ENCODE measurements at places on chromosomes 6 and 20.

DNA sequence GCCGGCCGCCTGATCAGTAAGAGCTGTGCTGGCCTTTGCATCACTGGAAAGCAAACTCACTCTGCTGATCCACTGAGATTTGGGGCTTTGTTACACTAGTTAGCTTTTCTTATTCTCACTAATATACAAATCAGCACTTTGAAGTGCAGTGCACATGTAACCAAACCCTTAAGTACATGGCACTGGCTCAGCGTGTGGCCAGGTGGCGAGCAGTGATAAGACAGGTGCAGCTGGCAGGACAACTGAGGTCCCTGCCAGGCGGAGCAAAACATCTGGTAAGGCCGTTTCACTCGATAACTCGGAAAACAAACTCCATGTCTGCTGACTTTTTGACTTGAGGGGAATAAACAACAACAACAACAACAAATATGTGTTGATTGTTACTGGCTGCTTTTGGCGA lies 11.0 kb downstream of the GFRA4 start:
- no peak for DNase-seq
- H3K27me3 ChIP-seq: no peaks in the 10 kb centered on the region
- H3K36me3 ChIP-seq: no peaks in the 10 kb centered on the region
- H3K27ac ChIP-seq: no peak overlapping the region

- no peak overlapping the region for H3K27ac ChIP-seq
- H3K27me3 ChIP-seq: no peaks in the 10 kb centered on the region
- no peaks in the 10 kb centered on the region for H3K36me3 ChIP-seq
- no peak overlapping the region for H3K4me3 ChIP-seq
- peak; percentile 71 for DNase-seq
- no peaks in the 10 kb centered on the region for H3K4me1 ChIP-seq
Observed at GRCh38 chr6:51959744-51960383, 127.5 kb downstream of the PKHD1 start.

DNA sequence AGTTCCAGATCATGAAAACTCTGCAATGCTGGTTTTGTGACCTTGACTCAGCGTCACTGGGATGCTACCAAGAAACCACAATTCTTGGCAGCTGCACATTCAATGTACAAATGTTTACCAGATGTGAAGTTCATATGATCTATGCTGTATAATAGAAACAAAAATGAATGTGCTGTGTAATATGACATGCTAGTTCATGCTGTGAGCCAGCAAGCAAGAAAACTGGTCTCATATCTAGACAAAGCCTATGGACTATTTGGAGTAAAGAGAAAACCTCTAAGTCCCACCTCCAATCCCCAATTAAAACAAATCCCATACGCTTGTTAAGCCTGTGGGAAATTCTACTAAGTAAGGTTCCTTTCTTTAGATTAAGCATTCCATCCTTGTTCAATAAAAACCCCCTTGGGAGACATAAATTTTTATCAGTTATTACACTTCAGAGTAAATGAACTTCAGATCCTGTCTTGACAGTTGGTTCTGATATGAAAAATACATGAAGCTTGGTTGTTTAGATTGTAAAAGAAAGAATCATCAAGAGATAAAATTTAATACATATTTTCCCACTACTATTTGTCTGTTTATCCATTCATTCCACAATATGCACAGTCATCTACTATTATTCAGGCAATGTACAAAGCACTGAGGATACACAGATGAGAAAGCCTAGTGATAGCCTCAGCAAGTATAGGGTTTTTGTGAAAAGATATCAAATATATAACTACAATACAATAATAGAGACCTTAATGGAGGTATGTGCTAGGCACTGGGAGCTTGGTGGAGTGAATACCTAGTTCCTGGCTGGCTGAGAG lies 20.1 kb downstream of the COL21A1 start:
- no peak overlapping the region for H3K4me3 ChIP-seq
- peak; percentile 90 for DNase-seq
- no peaks in the 10 kb centered on the region for H3K36me3 ChIP-seq
- H3K27ac ChIP-seq: no peak overlapping the region
- peaks cover 39% of the 10 kb centered on the region for H3K4me1 ChIP-seq

DNA sequence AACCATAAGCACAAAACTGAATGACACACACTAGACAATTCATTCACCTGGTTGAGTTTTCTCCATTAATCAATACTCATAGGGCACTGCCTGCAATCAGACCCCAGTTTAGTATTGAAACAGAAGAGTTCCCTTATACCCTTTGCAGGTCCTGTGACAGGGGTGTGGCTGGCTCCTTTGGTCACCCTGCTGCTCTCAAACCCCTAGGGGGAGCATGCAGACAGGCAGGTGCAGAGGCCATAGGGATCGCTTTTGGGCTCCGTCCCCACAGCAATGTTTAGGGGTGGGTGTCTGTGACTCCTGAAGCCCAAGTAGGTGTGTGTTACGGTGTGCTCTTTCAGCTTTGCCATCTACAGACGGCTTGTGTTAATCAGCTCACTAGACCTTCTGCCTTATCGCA lies 210.4 kb downstream of the CENPW start:
- H3K4me3 ChIP-seq: no peak overlapping the region
- no peaks in the 10 kb centered on the region for H3K27me3 ChIP-seq
- H3K4me1 ChIP-seq: 0 out of 2 replicates have a peak, but pooled peaks cover 5% of the 10 kb centered on the region
- no peak for DNase-seq

DNA sequence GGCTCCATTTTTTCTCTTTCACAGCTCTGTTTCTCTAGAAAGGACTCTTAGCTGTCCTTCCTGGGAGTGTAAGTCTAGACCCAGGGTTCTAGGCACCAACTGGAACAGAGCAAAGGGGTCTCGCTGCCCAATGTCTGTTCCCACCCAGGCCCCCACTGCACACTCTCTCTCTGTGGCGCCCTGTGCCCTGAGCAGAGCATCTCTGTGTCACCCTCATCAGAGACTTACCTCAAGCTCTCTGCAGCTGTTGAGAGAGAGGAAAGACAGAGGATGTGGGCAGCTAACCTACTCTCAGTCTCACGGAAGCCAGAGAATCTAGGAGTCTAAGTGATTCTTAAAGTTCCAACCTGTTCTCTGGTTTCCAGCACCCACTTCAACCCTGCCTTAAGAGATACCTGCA lies 9.5 kb downstream of the NCR2 start:
- H3K4me3 ChIP-seq: no peak overlapping the region
- DNase-seq: no peak
- H3K27me3 ChIP-seq: peaks cover 12% of the 10 kb centered on the region
- no peak overlapping the region for H3K27ac ChIP-seq

DNA sequence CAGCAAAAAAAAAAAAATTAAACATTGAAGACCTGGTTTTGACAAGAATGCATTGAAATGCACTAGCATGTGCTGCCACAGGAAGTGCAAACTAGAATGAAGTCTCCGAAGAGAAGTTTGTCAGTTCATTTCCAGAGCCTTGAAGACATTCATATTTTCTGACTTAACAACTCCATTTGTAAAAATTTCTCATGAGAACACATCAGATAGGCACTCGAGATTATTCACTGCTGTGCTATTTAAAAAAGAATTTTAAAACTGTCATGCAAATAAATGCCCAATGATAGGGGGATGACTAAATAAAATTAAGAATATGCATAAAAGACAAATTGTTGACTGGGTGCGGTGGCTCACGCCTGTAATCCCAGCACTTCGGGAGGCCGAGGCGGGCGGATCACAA lies 394.6 kb upstream of the JARID2 start:
- H3K4me3 ChIP-seq: no peak overlapping the region
- DNase-seq: peak; percentile 61
- H3K4me1 ChIP-seq: peaks cover 14% of the 10 kb centered on the region
- H3K36me3 ChIP-seq: no peaks in the 10 kb centered on the region

DNA sequence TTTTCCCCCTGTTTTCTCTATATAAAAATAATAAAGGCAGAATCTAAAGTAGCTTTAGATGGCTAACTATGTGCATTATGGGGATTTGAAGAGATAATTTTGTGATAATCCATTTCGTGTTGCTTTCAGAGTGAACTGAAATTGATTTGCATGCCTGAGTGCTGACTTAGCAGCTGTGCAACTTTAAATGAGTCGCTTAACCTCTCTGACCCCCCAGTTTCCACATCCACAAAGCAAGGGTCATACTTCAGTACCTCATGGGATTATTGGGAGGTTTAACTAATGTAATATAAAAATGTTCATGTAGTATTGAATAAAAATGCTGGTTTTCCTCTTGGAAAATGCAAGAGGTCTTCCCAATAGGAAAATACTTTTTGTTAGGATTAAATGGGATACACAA lies 63.8 kb upstream of the FABP7 start:
- no peaks in the 10 kb centered on the region for H3K36me3 ChIP-seq
- H3K4me1 ChIP-seq: 0 out of 2 replicates have a peak, but pooled peaks cover 14% of the 10 kb centered on the region
- no peak overlapping the region for H3K27ac ChIP-seq
- H3K4me3 ChIP-seq: no peak overlapping the region

- peaks cover 4% of the 10 kb centered on the region for H3K27me3 ChIP-seq
- H3K4me1 ChIP-seq: peaks cover 13% of the 10 kb centered on the region
- H3K36me3 ChIP-seq: no peaks in the 10 kb centered on the region
- H3K27ac ChIP-seq: peak overlapping the region; percentile 97
- H3K4me3 ChIP-seq: peak overlapping the region; percentile 73
Observed at GRCh38 chr20:23622839-23623343, 14.9 kb downstream of the CST3 start.

GRCh38 chr6:125431971-125432370 lies 130.2 kb upstream of the HDDC2 start:
- no peaks in the 10 kb centered on the region for H3K27me3 ChIP-seq
- H3K4me1 ChIP-seq: no peaks in the 10 kb centered on the region
- no peak for DNase-seq
- no peaks in the 10 kb centered on the region for H3K36me3 ChIP-seq
- H3K4me3 ChIP-seq: no peak overlapping the region

GRCh38 chr20:56371977-56372376 lies 13.2 kb downstream of the FAM210B start:
- DNase-seq: no peak
- H3K36me3 ChIP-seq: peaks cover 54% of the 10 kb centered on the region
- no peaks in the 10 kb centered on the region for H3K27me3 ChIP-seq
- H3K4me3 ChIP-seq: no peak overlapping the region

- peaks cover 5% of the 10 kb centered on the region for H3K4me1 ChIP-seq
- no peak overlapping the region for H3K4me3 ChIP-seq
- H3K27ac ChIP-seq: peak overlapping the region; percentile 32
- peak; percentile 86 for DNase-seq
Observed at GRCh38 chr20:46828471-46828870, 66.2 kb upstream of the EYA2 start.

- no peak overlapping the region for H3K27ac ChIP-seq
- H3K36me3 ChIP-seq: no peaks in the 10 kb centered on the region
- H3K4me1 ChIP-seq: no peaks in the 10 kb centered on the region
- no peaks in the 10 kb centered on the region for H3K27me3 ChIP-seq
- DNase-seq: no peak
- H3K4me3 ChIP-seq: no peak overlapping the region
Observed at GRCh38 chr6:127073222-127073621, 45.2 kb upstream of the RSPO3 start.

DNA sequence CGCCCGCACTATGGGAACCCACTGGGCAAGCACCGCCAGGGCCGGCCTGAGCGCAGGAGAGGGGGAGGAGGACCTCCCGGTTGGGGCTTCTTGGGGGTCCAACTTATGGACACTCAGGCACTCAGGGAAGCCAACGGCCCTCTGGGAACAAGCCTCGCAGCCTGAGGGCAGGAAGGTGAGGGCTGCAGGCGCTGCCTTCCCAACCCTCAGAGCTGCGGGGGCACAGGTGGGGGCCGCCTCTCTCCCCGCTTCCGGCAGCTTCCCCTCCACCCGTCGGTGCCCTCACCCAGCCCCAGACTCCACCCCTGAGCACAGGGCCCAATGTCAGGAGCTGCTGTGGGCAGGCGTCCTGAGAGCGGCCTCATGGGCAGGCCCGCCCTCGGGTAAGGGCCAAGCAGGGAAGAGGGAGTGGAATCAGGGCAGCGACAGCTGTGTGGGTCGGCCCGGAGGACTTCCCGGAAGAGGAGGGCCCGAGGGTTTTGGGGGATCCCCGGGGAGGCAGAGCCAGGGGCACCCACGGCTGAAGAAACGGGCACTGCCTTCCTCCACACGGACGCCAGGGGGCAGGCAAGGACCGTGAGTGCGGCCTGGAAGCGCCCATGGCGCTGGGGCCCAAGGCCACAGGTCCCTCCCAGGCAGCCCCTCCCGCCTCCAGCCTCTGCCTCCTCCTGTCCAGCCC lies 488 bp upstream of the PTK6 start:
- no peaks in the 10 kb centered on the region for H3K36me3 ChIP-seq
- H3K4me3 ChIP-seq: peak overlapping the region; percentile 22
- H3K4me1 ChIP-seq: no peaks in the 10 kb centered on the region
- no peak overlapping the region for H3K27ac ChIP-seq

GRCh38 chr6:15020119-15020770 lies 225.6 kb upstream of the JARID2 start:
- H3K4me3 ChIP-seq: no peak overlapping the region
- DNase-seq: no peak
- H3K36me3 ChIP-seq: no peaks in the 10 kb centered on the region
- H3K27ac ChIP-seq: no peak overlapping the region
- no peaks in the 10 kb centered on the region for H3K27me3 ChIP-seq

DNA sequence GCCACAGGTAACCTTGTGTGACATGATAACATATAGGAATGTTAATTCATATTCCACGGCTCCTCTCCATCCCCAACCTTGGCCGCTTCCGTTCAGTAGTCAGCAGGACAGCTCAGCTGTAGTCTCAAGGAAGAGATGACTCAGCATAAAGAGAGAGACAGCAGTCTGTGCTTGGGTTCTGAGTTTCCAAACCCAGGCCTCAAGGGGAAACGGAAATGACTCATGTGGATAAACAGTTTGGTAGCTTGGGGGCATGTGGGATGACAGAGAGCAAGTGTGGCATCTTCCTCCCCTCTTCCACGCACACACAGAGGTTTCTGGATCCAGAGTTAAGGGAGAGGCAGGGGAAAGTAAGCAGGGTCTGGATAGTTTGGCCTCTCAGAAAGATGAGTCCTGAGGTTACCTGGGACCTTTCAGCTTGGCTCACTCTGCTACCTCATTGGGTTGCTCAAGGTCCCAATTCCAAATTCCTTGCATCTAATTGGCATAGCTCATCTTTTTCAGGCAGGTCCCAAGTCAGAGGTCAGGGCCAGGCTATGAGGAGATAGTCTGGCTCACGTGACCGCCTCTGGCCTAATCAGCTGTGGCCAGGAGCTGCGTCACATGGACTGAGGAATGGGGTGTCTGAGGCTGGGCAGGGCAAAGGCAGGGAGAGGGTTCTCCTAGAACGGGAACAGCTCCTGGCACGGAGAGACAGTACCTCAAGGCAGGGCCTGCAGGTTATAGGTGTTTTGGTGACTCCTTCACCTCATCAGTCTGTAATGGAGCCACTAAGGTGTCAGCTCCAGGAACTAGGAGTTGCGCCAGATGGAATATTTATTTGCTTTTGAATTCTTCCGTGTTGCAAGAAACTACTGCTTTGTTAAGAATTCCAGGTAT lies 36.5 kb upstream of the MLN start:
- DNase-seq: peak; percentile 99
- peak overlapping the region; percentile 92 for H3K27ac ChIP-seq
- H3K27me3 ChIP-seq: no peaks in the 10 kb centered on the region
- H3K36me3 ChIP-seq: no peaks in the 10 kb centered on the region
- peaks cover 35% of the 10 kb centered on the region for H3K4me1 ChIP-seq

GRCh38 chr6:56766139-56766805 lies 123.6 kb upstream of the DST start:
- no peak for DNase-seq
- peaks cover 80% of the 10 kb centered on the region for H3K4me1 ChIP-seq
- no peak overlapping the region for H3K4me3 ChIP-seq
- no peaks in the 10 kb centered on the region for H3K36me3 ChIP-seq

- no peak overlapping the region for H3K27ac ChIP-seq
- H3K4me1 ChIP-seq: peaks cover 3% of the 10 kb centered on the region
- no peak overlapping the region for H3K4me3 ChIP-seq
- no peak for DNase-seq
- no peaks in the 10 kb centered on the region for H3K36me3 ChIP-seq
Observed at GRCh38 chr6:157607317-157608109, 215.5 kb upstream of the SNX9 start.

- H3K27ac ChIP-seq: peak overlapping the region; percentile 68
- peak overlapping the region; percentile 63 for H3K4me3 ChIP-seq
- H3K27me3 ChIP-seq: no peaks in the 10 kb centered on the region
- H3K4me1 ChIP-seq: peaks cover 39% of the 10 kb centered on the region
- DNase-seq: peak; percentile 76
Observed at GRCh38 chr6:132199343-132199742, 201.9 kb downstream of the MOXD1 start.
